ENCODE measurements at places on chromosomes 1 and 21.

DNA sequence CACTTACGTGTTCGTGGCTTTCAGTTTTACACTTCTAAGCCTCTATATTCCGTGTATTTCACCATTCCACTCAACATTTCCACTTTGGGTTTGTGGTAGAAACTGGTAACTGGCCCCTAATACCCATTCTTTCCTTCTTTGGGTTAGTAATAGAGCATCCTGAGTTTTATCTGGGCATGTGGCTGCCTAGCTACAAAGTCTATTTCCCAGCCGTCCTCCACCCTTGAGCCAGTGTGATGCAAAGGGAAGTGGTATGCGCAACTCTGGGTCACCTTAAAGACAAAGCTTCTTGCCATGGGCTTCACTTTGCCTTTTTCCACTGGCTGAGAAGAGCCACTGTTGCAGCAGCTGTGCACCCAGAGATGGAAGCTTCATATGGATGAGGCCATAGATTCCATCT lies 73.9 kb downstream of the LAMC2 start:
- DNase-seq, result no peak

DNA sequence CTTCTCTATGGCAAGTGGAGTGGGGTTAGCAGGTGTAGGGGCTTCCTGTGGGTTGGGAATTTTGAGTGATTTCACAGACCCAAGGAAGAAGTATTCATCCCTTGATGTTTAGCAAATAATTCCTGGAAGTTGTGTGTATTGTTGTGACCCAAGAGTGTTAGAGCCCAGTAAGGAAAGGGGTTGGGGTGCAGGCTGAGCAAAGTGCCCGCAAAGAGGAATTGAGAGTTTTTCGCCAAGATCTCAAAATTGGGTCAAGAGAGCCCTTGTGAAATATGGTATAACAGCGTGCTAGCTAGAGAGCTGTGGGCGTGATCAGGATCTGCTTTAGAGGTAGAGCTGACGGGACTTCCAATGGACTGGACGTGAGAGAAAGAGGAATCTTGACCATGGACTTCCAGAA lies 73.0 kb upstream of the LAPTM5 start:
- DNase-seq, result no peak

- no peak for DNase-seq
Measured at GRCh38 chr1:93541045-93541444, 93.1 kb downstream of the FNBP1L start.

DNA sequence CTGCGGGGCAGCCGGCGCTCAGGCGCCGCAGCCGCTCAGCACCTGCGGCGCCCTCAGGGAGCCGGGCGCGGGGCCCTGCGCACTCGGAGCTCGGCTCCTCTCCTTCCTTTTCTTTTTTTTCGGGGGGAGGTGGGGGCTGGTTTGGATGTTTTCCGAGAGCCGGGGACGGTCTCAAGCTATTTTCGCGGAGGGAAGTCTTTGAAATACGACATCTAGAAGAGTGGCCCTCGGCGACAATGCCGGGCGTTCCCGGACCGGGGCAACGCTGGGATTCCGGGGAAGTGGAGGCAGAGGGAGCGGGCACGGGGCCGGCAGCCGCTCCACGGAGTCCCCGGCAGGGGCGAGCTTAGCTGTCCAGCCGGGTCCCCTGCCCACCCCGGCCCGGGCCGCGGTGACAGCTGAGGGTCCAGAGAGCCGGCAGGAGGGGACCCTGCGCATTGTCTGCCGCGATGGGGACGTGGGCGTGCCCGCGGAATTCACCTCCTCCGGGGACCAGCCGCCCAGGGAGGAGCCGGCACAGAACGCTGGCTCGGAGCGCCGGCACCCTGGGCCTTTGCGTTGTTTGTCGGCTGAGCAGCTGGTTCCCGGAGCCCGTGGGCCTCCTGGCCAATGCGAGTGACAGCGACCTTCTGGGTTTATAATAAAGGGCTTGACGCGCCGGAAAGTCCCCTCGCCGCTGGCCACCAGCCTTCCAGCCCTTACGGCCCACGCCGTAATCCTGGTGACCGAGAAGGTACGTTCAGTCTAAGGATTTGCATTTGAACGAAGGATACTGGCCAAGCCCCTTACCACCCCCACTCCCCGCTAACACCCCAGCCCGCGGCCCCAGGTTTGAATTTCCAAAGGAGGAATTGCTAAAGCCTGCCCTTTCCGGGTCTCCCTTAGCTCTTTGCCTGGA lies 582 bp downstream of the SLC37A1 start:
- peak; percentile 35 for DNase-seq

GRCh38 chr1:195590649-195591048 lies 1017.6 kb downstream of the KCNT2 start:
- DNase-seq, result no peak

DNA sequence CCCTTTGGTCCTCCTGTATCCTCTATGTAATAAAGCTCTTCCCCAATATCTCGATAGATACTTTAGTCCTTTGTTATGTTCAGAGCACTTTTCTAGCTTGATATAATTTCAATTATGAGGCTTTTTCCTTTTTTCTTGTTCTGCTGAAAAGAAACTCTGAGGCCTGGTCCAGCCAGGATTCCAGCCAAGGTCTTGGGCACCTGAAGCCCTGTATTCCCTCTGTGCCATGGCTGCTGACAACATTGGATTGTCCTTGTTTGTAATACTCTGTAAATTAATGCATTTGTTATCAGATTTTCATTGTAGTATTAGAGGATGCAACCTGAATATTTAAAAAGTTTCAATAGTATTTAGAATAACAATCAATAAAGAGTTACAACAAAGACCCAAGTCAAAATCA lies 67.9 kb upstream of the ADAMTS5 start:
- DNase-seq, result no peak

DNA sequence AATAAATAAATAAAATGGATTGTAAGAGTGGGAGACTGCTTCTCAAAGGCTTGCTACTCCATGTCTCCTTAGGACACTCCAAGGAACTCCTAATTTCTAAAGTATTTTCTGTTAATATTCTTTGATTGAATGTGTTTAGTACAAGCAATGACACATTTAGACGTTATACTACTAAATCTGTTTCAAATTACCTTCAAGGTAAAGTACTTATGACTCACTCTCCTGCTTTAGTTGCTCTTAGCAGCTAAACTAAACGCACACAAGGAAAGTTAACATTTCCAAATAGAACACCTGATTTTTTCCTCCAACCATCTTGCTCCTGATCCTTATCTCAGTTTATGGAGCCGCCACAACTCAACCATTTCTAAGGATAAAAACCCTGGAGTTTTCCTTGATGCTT lies 969.8 kb upstream of the ADGRL4 start:
- no peak for DNase-seq

Data from GM03348 (cell line).